ENCODE measurements at places on chromosomes 5 and 9.

DNA sequence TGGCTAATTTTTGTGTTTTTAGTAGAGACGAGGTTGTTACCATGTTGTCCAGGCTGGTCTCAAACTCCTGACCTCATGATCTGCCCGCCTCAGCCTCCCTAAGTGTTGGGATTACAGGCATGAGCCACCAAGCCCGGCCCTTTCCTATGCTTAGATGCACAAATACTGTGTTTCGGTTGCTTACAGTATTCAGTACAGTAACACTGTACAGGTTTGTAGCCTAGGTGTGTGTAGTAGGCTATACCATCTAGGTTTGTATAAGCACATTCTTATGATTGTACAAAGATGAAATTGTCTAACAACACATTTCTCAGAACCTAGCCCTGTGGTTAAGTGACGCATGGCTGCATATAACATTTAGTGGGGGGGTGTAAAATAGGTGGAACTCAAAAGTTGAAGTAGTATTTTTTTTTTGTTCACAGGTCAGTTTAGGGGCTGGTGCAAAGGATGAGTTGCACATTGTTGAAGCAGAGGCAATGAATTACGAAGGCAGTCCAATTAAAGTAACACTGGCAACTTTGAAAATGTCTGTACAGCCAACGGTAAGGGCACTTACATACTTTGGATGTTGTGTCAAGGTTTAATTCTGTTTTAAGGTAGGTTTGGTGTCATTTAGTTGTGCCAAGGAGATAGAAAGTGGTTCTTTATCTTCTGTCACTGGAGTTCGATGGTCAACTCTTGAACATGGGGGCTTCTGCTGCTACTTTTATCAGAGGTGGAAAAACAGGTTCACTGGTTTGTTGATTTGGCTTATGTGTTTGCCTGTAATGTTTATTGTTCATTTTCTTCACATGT, 3.4 kb downstream of the NPM1 start:
- DNase-seq, result no peak

GRCh38 chr5:173518856-173519255, 97.6 kb downstream of the BOD1 start:
- no peak for DNase-seq

DNA sequence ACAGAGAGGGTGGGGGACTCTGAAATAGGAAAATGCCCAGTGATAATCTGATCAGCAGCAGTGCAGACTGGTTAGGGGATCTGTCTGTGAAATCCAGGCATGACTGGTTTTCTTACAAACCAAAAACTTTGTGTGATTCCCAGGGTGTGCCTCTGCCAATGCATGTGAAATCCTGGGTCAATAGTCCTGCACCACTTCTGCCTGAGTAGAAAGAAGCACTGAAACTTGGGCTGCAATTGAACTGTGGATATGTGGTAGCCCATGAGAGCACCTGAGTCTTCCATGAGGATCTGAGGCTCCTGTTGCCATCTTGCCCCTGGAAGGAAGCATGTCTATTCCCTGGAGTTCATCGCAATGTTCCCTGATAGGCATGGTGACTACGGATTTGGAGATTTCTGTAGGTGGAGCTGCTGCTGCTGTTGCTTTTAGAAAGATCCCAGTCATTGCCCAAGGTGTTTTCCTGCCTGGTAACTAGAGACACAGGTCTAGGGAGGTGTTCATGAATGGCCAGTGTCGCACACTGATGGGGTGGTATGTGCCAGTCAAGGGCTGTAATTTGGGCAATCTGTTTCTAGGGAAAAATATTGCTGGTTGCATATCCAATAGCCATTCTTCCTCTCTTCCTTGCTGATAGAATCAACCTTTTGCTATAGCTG, 146.7 kb downstream of the CARTPT start:
- DNase-seq, result no peak

GRCh38 chr5:141634720-141635119, 1.9 kb downstream of the HDAC3 start:
- no peak for DNase-seq

DNA sequence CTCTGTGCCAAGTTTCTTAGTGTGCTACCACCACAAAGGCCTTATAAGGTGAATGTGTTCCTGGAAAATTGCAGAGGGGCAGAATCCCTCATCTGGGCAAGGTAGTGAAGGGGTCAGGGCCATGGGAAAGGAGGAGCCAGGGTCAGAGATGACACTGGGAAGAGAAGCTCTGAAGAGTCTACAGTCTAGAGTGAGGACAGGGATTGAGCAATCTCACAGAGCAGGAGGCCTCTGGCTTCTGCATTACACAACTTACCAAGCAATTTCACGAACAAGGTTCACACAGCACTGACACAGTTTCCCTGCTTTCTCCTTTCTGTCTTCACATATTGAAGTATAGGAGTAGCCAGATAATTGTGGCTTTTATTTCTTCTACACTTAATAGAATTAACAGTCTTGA, 24.5 kb upstream of the IDNK start:
- no peak for DNase-seq

- peak; percentile 42 for DNase-seq
Observed at GRCh38 chr5:10352430-10353240, 860 bp upstream of the MARCHF6 start.

- DNase-seq, result no peak
Observed at GRCh38 chr9:7368410-7369292, 430.9 kb downstream of the DMAC1 start.

- no peak for DNase-seq
Observed at GRCh38 chr5:84130006-84130580, 254.6 kb downstream of the EDIL3 start.

DNA sequence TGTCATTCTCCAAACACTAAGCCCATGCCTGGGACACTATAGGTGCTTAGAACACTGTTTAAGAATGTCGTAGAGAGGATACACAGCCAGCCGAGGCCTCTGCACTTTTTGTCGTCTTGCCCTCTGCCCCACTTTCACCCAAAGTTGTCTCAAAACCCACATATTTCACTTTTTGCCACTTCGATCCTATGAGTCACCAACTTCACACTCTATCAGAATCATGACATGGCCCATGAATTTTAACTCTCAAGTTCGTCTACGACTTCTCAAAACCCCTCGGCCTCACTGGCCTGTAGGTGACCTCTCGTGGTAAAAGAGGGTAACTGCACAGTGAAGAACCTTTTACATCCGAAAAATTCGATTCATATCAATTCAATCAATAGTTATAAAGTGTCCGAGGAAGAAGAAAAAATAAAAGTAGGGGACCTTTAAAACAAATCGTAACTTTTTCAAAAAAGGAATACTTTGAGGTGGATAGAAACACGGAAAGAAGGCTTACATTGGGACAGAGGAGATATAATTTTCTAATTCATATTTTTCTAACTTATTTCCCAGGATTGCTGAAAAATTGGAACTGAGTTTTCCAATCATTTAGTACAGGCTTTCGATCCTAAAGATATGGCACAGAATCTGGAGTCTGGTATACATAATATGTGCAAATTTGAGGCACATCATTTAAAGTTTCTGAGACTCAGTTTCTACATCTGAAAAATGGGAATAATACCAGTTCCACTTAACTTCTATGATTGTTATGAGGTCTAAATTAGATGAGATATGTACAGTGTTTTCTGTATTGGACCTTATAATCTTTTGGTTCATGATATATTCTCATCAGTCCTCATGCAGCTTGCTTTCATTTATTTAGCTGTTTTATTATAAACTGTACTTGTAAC, 122.6 kb downstream of the APBA1 start:
- no peak for DNase-seq

DNA sequence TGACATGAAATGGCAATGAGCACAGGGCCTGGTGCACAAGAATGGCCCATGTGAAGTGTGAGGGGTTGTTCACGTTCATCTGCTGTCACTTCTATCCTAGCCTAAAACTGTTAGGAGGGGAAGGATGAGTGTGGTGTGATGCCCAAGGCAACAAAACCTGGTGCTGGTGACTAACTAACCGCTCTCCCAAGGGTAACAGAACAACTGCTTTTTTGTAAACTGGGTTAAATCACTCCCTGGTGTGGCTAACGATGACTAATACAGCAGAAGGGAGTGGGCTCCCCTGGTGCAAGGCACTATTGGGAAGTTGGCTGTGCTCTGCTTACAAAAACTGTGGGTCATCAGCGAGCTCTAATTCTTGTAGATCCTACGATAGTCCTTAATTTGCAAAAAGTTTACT, 103.2 kb upstream of the VCAN start:
- no peak for DNase-seq

DNA sequence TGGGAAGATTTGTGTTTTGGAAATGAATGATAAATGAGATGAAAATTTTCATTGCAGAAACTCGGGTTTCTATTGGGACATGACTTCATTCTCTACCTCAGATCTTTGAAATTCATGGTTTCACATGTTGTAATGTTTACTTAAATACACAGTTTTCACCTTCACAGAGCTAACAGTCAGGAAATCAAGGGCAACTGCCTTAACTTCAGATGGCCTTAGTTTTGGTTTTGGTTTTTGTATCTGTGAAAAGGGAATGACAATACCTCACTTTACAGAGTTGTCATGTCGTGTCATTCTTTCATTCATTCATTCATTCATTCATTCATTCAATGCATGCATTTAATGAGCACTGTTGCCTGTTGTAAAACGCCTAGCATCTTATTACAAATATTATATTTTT, 41.9 kb downstream of the NIM1K start:
- DNase-seq, result no peak

GRCh38 chr9:78234810-78235209, 1.1 kb upstream of the CEP78 start:
- no peak for DNase-seq

GRCh38 chr9:125757834-125758233, 10.7 kb downstream of the PBX3 start:
- DNase-seq, result no peak

- no peak for DNase-seq
Observed at GRCh38 chr9:34426347-34427074, 31.9 kb downstream of the FAM219A start.

- DNase-seq, result no peak
Observed at GRCh38 chr9:110258690-110259091, 2.4 kb upstream of the TXN start.

- DNase-seq, result no peak
Observed at GRCh38 chr5:18920966-18921365, 1067.0 kb downstream of the CDH18 start.

- DNase-seq, result no peak
Observed at GRCh38 chr9:127336506-127337352, 60.2 kb upstream of the SLC2A8 start.

- no peak for DNase-seq
Observed at GRCh38 chr5:92544036-92544435, 1037.0 kb downstream of the NR2F1-AS1 start.

DNA sequence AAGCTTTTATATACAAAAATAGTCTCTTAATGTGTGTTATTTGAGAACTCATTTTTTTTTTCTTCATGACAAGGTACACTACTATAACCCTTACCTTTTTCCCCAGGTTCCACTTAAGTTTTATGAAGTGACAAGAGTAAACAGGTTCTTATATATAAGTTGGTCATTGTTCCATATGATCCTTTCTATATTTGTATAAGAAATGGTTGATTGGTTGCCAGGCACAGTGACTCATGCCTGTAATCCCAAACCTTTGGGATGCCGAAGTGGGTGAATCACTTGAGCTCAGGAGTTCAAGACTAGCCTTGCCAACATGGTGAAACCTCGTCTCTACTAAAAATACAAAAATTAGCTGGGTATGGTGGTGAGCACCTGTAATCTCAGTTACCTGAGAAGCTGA, 108.3 kb downstream of the PCSK1 start:
- DNase-seq, result no peak

GRCh38 chr9:135657416-135657815, 5.7 kb upstream of the LCN9 start:
- no peak for DNase-seq

DNA sequence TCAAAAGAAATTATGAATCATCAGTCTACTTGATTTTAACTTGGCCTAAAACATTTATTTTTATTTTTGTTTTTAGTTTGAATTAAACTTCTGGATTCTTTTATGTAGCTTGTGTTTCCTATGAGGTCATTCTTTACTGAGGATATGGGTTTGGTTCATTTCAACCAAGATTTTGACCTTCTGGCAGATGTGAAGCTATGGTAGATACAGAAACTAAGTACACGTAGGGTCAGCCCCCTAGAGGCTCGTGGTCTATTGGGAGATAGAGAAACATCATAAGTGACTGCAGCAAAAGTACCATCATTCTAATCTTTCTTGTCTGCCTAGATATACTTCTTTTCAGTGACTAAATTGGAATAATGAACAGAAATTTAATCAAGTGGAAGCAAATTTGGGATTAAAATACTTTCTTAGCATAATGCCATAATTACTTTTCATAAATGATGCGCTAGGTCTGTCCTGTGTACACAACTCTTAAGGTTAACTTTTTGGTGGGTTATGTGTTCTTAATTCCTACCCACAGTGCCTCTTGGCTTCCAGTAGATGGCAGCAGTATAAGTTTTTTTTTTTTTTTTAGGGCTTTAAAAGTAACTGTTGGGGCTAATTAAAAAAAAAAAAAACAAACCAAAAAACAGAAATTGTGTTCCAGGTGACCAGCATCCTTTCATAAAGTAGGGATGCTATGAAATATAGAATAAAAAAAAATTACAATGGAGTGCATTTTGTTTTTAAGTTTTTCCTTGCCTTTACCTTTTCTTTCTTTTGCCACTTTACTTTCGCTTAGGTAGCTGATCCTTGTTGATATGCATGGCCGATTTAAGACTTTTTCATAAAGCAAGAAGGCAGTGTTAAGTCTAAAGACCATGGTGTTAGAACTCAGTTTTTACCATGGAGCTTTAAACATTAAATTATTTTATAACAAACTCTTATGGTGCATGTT, 49.9 kb downstream of the LRRTM2 start:
- DNase-seq, result no peak

DNA sequence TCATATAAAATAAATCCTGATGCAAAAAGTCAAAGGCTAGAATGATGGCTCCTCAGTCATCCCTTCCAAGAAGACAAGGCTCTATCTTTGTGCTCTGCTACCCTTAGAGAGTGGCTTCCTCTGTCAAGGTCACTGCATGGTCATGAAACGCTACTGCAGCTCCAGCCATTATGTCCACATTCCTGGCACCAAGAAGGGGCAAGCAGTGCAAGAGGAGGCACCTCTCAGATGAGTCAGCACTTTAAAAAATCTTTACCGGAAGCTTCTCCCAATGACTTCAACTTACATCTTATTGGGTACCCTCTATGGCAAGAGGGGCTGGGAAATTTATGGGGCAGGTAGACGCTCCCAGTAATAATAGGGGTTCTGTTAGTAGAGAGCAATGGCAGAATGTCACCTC, 129.5 kb upstream of the CPEB4 start:
- DNase-seq, result no peak

- DNase-seq, result no peak
Observed at GRCh38 chr9:132383462-132383883, 23.2 kb downstream of the TTF1 start.

- DNase-seq, result no peak
Observed at GRCh38 chr5:56941981-56942380, 9.9 kb downstream of the MIER3 start.

DNA sequence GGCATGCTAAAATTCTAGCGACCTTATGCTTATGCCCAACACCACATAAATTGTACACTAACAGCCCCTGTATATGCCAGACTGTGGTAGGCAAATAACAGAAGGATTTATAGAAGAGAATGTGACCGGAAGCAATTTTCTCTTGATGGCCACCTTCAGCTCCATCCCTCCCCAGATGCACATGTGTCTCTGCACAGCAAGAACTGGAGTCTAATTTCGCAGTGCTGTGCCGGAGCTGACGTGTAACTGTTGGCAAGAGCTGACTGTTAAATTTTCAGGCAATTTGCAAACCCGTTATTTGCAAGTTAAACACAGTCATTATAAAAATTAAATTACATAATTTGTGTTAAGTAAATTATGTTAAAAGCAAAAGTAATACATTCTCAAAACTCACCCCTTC, 48.4 kb downstream of the PCA3 start:
- DNase-seq, result no peak

GRCh38 chr9:37295178-37295577, 127.3 kb upstream of the GRHPR start:
- DNase-seq, result no peak
